Activated T-cell treated with anti-CD3 and anti-CD28 coated beads, Interleukin-2, amount 50 U/mL, for 4 hours (primary cell): ENCODE measurements at places on chromosomes 1 and 21.

DNA sequence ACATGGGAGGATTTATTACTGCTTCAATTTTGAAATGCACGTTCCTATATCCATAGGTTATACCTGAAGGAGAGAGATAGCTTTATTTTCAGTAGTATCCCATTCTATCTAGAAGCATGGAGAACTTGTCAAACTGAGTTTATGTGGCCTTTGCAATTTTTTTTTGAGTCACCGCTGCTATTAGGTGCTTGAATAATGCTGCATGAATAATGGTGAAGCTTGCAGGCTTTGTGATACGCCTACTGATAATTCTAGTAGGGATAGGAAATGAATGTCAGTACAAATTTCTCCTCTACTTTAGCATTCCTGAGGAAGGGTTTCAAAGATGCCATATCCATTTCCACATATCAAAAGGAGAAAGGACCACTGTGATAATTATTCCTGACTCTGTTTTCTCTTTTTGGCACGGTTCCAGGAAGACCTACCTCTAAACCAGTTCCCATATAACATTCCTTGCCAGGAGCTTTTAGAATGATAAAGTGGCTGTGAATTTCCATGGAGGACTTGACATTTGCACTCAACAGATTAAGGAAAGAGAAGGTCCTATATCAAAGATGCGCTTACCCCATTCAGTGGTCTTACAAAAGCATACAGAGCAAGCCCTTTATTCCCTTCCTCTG, 83.5 kb downstream of the SPATA46 start:
- no peak for DNase-seq

DNA sequence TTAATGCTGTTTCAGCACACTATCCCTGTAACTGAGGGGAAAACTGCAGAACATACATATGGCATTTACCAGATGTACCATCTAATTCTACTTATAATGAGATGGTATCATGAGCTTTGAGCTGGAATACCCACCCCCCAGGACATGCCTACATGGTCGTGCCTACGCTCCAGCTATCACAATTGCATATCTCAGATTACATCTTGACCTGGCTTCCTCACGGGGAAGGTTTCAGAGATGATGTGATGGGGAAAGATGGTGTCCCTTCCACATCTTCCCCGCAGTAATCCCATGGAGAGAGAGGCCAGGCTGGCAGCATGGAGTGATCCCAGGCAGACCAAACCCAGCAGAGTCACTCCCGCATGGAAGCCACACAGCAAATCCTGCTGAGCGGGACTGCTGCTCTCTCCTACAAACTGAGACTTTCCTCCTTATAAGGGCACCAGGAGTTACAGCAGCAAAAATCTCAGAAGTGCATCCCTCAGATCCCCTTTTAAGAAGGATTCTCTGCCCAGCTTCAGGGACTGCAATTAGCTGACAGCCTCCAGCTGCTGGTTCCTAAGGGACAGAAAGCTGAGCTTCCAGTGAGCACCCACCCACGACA, 67.1 kb downstream of the KCNH1 start:
- no peak for DNase-seq

DNA sequence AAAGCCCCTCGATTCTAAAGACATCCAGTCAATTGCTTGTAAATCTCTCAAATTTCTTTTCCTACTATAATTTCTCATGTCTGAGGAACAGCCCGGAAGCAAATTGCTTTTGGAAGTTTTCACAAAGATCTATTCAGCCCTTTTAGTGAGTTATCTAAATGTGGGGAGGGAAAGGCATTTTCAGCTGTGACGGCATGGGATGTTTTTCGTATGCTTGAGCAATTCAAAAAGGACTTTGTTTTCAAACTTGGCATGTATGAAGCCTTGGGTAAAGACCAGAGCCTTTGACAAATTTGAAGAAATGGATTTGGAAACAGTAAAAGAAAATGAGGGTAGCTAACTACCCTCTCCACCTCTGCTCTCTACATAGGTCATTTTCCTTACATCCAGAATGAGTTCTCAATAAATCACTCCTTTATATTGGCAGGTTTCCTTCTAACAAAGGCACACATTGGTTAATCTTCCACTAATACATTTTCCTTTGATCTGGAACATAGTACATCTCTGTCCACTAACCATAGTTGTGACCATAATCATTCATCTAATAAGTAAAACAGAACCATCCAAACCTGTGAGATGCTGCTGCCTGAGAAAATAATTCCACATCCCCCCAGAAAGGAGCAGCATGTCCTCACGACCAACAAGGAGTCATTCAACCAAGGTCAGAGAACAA, 66.1 kb upstream of the ADAM30 start:
- DNase-seq, result no peak

- DNase-seq, result no peak
Measured at GRCh38 chr21:18384771-18385170, 18.8 kb downstream of the TMPRSS15 start.

- DNase-seq, result no peak
Measured at GRCh38 chr1:211991695-211992094, 43.7 kb downstream of the INTS7 start.

DNA sequence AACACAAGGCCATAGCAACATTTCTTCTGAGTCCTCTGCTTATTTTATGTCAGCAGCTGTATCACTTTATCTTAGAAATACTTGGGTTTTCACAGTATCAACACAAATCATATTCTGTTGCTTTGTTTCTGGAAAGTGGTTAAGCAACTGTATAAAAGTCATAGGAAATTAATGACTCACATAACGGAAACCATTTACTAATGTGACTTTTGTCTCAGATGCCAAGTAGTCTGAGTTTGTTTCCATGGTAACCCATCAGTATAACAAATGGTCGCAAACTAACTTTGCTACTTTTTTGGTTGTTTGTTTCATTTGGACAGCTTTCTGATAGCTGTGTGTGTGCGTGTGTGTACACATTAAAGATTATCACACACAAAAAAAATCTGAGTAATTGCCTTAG, 31.1 kb downstream of the EEIG2 start:
- DNase-seq, result no peak

- DNase-seq, result no peak
Measured at GRCh38 chr1:183975651-183976050, 61.9 kb downstream of the COLGALT2 start.

- no peak for DNase-seq
Measured at GRCh38 chr1:111470596-111470995, 3.2 kb upstream of the C1orf162 start.

DNA sequence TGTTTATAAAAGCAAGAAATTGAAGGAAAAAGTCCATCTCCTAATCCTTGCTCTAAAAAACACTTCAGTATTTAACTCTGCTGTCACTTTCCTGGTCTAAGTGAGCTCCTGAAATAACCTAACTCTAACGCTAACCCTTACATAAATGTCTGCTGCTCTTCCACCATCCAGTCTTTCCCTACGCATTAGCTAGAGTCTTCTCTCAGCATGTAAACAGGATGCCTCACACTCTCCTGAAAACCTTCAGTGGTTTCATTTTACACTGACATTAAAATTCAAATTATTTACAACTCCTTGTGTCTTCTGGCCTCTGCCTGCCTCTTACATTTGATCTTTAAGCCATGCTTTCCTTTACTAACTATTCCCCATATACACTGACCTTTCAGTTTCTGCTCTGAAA, 697.6 kb upstream of the CXADR start:
- no peak for DNase-seq

DNA sequence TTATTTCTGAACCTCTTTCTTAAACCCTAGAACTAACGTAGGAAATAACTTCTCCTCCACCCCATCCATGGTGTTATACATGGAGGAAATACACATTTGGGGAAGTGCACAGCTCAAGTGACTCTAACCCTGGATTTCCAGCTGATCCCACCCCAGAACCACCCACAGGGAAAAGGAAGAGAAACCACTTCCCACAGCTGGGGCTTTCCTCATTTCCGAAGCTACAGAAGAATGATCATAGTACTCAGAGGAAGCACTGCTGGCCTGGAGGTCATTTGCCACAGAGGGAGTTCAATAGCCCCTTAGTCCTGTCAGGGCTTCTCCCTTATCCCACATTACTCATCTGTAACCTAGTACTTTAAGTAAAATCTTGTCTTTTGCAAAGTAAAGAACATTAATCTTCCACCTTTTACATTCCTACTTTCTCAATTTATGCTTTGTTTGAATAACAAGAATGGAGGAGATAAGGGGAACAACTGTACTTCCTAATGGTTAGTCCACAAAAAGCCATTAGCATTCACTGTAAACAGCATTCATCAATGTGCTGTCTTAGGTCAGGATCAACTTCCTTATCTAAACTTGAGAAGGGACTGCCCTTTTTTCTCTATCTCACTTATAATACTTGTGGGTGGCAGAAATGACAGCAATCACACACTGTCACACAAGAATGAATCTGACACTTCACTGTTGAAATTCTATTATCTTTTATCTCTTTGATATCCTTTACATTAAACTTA, 63.0 kb upstream of the RGS1 start:
- DNase-seq, result no peak

GRCh38 chr1:87100271-87100670, 185.8 kb downstream of the HS2ST1 start:
- no peak for DNase-seq

GRCh38 chr1:18643154-18644012, 12.7 kb downstream of the PAX7 start:
- no peak for DNase-seq

GRCh38 chr1:111592389-111593361, 26.9 kb upstream of the RAP1A start:
- DNase-seq, result peak; percentile 98
